Skin of body (tissue), 3 donors: ENCODE measurements at places on chromosomes 2 and 18. TPM values are rescaled to one million over a fixed set of nuclear protein-coding genes. Genes with fewer than 3 reads are reported as not detected.

CRYGC gene
- not detected for total RNA-seq

GRCh38 chr18:58038063-58038462 is 6.0 kb upstream of the NEDD4L start:
- no peak for DNase-seq

DNA sequence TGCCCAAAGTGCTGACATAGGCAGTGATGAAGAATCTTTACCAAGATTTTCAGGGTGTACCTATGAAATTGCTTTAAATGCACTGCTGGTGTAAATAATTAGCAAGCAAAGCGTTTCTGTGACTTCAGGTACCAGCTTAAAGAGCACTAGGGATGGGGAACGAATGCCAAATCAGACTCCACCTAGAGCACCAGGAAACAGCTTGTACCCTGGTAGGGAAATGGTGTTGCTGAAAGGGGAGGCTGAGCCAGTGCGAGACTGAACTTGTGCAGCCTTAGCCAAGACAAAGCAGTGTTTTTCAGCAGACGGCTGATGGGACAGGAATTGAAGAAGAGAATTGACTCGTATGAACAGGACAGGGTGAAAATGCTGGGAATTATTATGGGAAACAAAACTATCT is 65.6 kb downstream of the TWSG1 start:
- no peak for DNase-seq

GRCh38 chr2:234288974-234289455 is 207.9 kb downstream of the ARL4C start:
- no peak for DNase-seq

DNA sequence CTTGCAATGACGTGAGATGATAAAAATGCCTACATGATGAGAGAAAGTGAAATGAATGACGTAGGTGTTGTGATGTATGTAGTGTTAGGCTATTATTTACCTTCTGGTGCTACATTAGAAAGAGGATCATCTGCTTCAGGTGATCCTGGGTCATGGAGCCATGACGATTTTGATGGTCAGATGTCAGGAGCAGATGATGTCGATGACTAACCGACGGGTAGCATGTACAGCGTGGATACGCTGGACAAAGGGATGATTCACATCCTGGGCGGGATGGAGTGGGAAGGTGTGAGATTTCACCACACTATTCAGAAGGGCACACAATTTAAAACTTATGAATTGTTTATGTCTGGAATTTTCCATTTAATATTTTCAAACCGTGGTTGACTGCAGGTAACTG is 43.5 kb upstream of the ACVR1C start:
- DNase-seq, result no peak

GRCh38 chr2:237798236-237799059 is at the start of gene RBM44:
RBM44 (plus strand) TSS chr2:237798779; CDS start chr2:237813610, 14,831 bp downstream.
- DNase-seq, result no peak

DNA sequence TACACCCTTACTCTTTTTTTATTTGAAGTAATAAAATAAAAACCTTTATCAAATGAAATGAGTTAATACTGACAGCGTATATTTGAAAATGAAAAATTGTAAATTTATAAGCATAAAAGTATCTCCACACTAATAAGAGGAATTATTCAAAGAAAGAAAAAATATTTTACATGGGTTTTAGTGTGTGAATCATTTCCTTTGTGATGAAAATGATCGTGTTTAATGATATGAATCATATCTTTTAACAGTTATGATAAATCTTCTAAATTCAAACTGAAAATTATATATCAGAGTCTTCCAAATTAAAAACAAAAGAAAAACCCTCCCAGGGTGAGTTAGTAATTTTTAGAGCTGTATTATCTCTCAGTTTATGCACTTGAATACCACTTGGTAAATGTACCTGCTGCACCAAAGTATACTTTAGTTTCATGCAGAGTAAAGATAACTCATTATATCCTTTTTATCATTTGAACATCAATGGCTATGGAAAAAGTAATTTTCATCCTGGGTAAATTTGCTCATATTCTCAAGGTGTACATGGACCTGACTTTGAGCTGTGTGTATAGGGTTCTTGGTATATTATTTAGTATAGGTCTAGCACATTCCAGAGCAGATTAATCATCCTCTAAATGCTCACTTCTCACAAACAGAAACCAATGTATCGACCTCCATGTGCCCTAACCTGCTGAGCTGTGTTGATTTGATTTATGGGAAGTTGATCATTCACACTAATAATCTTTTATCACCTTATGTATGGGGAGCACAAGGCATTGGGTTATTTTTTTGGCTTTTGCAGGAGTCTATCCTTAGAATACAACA is 98.7 kb upstream of the VWC2L start:
- DNase-seq, result no peak

DNA sequence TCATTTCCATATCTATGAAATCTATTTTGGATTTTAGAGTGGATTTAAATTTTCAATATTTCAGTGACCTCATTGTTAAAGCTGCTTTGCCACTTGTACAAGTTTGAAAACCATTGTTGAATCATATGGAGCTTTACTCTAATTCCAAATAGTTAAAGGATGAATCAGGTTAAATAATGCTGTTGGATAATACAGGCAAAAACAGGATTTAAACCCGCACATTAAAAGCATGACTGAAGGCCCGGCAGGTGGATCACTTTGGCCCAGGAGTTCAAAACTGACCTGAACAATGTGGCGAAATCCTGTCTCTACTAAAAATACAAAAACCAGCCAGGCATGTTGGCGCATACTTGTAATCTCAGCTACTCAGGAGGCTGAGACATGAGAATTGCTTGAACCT is 68.3 kb downstream of the RIF1 start:
- DNase-seq, result no peak

DNA sequence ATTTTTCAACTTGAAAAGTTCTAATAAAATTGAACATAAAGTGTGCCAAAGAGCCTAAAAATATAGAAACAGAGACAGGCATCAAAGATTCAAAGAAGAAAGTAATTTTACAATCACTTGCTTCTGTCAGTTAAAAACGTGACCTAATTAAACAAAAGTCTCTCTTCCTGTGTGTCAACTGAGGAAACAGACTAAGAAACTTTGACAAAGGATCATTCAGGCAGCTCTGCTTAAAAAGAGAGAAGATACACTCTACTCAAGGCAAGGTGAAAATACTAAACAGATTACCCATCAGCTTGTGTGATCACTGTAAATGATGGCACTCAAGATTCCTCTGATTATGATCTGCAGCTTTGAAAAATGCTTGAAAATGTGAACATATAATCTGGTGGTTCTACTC is 47.8 kb downstream of the DYM start:
- DNase-seq, result no peak

DNA sequence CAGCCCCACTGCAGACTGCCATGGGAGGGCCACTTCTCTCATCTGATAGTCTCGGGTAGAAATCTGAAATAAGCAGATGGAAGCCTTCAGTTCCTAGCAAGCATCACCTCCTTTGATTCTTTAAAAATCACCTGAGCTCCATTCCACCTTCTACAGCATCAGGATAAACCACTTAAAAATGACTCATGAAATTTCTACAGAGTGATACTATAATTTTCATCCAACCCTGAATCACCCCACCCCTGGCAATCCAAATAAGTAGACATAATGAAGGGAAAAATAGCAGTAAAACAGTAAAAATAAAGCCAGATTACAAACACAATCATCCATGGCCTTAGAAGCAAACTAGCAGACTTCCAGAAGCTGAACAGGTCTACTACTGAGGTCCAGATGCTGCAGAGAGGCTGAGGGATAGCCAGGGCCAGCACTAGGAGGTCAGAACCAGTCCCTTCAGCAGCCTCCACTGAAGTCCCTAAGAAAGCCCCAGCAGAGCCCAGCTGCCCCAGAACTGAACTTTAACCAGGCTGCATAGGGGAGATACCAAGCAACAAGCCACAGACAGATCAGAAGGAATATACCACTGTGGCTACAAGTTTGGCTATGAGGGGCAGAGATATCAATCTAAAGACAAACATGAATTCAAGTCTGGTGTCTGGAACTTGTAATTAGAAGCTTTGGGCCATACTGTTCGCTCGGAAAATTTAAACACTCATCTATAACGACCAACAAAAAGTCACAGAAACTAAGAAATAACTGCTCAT is 54.7 kb upstream of the RNU4ATAC start:
- DNase-seq, result no peak

CD28 gene
- total RNA-seq, result 5.5 TPM

FTCDNL1 gene
- total RNA-seq, result 2.2 TPM

DNA sequence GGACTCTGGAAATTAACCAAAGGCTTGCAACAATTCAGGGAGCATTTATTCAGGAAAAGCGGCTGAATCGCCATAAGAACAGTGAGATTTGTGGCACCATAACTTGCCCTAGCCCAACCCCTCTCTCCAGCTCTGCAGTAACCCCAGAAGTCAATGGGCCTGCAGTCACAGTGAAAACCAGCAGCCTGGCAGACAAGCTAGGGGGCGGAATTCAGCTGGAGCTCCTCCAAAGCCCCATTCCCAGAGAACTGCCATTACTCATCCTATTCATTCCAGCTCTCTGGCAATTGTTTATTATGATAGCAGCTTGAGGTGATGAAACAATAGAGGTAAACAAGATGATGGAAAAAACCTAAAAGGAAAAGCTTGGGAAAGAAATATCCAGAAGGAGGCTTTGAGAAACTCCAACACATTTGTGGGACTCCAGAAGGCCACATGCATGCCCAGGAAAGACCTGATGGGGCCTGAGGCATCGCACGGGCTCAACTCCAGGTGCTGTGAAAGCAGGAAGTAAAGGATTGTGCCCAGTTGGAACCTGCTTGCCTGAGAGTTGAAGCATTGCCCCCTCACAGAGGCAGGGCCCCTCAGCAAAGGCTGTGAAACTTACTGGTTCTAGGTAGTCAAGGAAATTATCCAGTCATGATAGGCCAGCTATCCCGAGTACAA is 126.7 kb downstream of the TWIST2 start:
- DNase-seq, result no peak
